ENCODE measurements at places on chromosomes 5 and 9.
A peak's percentile ranks its signal among the peaks of the same experiment; 100 is the strongest.

DNA sequence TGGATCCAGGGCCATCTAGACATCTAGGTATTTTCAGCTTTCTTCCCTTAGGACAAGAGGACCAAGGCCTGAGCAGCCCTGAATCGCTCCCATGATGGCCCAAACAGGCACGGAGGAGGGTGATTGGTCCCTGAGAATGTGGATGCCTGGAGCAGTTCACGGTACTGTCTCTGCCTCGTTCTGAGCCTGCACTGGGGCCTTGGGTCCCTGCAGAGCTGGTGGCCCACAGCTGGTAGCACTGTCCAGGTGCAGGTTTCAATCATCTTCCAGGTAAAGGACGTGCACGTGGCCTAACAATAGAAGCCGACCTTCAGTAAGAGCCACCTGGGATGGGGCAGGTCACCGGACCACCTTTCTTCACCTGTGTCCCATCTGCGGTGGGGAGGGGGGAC lies 19.4 kb upstream of the FCN1 start:
- DNase-seq, result no peak

DNA sequence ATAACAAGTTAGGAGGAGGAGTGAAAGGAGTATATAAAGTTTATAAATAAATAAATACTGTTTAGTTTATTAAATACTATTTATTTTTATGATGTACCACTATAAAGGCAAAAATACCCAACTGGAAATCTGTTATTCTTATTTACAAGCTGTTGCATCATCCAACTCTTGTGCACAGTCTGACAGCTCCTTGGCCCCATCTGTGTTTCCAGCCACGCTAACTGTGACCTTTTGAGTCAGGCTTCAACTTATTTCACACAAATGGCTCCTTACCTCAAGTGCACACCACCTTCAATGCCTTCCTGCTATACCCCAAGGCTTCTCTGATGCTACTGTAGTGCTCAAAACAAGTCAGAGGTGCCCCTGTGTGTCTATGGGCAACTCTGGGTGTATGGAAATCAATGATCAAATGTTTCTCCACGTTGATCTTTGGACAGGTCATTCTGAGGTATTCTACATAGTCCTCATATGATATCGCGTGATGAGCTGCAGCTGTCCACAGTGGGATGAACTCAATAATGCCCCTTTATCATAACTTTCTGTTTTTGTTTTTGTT lies 303.2 kb upstream of the GRAMD2B start:
- no peak for DNase-seq

DNA sequence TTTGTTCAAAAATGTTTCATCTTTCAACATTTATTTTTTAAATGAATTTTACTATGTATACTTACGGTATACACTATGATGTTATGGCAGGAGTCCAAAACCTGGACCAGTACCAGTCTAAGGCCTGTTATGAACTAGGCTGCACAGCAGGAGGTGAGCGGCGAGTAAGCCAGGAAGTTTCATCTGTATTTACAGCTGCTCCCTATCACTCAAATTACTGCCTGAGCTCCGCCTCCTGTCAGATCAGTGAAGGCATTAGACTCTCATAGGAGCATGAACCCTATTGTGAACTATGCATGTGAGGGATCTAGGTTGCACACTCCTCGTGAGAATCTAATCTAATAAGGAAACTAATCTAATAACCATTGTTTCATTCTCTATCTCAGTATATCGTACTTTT lies 715.5 kb upstream of the PTPRD start:
- DNase-seq, result no peak

DNA sequence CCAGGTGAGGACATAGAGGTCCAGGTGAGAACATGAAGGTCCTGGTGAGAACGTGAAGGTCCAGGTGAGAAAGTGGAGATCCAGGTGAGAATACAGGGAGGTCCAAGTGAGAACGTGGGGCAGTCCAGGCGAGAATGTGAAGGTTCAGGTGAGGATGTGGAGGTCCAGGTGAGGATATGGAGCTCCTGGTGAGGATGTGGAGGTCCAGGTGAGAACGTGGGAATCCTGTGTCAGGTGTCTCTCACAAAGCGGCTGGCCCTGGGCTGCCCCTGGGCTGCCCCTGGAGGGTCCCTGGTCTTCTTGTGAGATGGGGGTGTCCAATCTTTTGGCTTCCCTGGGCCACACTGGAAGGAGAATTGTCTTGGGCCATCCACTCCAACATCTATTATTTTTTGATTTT lies 133.4 kb downstream of the MRPL36 start:
- no peak for DNase-seq

GRCh38 chr5:1523480-1523792 lies 324 bp downstream of the LPCAT1 start:
- DNase-seq, result no peak

- peak; percentile 78 for DNase-seq
Observed at GRCh38 chr9:93003552-93004407, 54.7 kb upstream of the SUSD3 start.

GRCh38 chr5:113118298-113118697 lies 141.7 kb downstream of the DCP2 start:
- DNase-seq, result no peak

Measured in activated CD4-positive, alpha-beta T cell treated with anti-CD3 and anti-CD28 coated beads, Interleukin-2, Interleukin-6, amounts not matched to agents 100 ng/mL and 50 ng/mL, durations not matched to agents 16 hours and 8 hours (primary cell).